ENCODE measurements at places on chromosomes 2 and 18. TPM values are rescaled to one million over a fixed set of nuclear protein-coding genes. Genes with fewer than 3 reads are reported as not detected.

GRCh38 chr2:167861574-167862193, 385.7 kb downstream of the STK39 start:
- DNase-seq: no peak

DNA sequence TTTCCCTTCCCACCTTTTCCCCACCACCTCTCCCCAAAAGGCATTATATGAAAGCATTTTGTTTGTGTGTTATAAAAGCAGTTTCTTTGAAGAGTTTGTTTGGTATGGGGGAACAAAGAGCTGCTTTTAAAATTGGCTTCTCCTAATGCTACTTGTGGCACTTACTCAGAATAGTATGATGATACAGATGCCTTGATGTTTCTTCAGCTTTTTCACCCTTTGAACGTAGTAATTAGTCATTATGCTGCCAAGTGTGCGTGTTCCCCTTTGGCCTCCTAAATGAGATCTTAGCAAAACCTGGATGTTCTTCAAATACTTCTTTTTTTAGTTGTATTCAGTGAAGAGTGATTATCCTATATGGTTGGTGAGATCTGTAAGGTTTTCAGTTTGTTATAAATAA, 183.4 kb downstream of the PTGR3 start:
- no peak for DNase-seq

- no peak for DNase-seq
Measured at GRCh38 chr18:48754993-48755473, 195.7 kb downstream of the SMAD7 start.

DNA sequence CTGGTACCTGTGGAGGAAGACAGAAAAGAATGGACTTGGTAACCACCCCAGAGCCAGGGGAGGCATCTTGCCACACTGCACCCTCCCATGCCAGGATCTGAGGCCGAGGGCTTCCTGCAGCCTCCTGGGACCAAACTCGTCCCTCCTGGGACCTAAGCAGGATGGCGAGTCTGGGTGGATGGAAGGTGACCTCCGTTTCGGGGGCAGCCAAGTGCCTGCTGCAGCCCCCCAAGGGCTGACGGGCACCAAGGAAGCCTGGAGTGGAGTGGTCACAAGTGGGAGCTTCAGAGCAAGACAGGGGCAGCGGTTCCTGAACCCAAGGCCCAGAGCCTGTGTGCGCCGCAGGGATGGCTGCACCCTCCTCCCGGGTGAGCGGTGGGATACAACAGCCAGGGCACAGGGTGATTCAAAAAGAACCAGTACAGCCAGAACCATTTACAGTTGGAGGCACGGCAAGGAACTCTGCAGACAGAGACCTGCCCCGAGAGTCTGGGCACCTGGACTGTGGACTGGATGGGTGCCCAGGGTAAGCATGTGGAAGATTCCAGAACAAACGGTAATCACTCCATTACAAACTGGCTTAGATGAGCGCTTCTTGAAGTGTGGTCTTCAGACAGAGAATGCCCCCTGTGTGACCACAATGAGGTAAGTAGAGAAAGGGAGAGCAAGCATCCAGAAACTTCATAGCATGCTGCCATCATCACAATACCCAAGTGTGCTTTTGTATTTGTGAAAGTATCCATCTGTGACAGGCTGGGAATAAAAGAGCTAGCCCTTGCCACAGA, 12.1 kb downstream of the HS1BP3 start:
- no peak for DNase-seq

- DNase-seq: no peak
Measured at GRCh38 chr2:12618576-12618975, 98.2 kb upstream of the TRIB2 start.

DNA sequence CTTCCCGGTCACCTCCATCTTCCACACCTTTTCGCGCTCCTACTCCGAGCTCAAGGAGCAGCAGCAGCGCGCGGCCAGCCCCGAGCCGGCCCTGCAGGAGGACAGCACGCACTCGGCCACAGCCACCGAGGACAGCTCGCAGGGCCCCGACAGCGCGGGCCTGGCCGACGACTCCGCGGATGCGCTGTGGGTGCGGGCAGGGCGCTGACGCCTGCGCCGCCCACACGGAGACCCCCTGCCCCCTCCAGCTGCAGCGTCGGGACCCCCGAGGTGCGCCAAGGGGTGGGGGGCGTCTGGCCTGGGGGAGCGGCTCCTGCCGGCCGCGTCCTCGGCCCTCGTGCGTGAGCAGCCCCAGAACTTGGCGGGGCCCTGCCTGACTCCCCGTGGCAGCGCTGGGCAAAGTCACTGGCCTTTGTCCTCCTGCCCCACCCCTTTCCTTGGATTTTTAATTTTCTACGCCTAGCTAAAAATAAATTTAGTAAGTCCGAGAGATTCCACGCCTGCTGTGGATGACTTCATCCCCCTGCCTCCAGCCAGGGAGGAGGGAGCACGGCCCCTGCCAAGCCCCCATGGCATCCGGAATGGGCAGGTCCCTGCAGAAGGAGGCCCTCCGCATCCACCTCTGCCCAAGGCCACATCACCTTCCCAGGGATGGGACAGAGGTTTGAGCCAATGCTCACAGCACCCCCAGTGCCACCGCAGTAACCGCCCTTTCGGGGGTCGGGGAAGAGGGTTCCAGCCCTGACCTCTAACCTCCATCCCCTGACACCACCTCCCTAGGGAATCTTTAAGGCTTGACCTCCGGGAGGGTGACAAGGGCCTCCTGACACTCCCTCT, 51.6 kb downstream of the SLC66A2 start:
- no peak for DNase-seq

GRCh38 chr18:12939162-12939561, 8.6 kb upstream of the SEH1L start:
- DNase-seq: no peak

The NDC80 gene
- total RNA-seq: 19.4 TPM

The CREG2 gene
- total RNA-seq: not detected

The SLC5A7 gene
- total RNA-seq: not detected

All from HT-29 (cell line).